ENCODE measurements at places on chromosomes 3 and 15.

DNA sequence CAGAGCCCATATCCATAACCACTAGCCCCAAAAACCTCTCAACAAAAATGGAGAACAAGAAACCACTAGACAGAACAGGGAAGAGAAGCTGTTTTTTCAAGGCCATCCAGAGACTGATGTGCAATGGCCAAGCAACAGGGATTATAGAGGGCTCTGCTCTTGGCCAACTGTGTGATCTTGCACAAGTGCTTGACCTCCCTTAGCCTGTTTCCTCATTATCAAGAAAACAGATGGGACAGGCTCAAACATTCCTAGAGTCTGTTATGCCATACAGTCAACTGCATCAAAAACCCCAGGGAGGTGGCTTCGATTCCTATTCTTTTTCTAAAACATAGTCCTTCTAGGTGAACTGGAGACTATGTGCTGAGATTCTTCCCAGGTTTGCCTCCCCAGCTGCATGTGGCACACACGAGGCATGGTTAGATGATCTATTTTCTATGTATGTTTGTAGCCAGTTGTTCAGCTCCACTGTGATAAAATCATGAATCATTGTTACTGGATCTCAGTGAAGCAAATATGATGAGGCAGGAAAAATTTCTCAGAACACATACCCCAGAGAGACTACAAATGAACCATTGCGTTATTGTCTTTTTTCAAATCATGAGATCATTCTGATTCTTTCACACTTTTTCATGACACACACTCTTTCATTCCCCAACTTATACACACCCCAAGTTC is 132.9 kb upstream of the TGFBR2 start:
- DNase-seq: no peak

GRCh38 chr3:85007195-85008094 is 48.7 kb downstream of the CADM2 start:
- DNase-seq: no peak

DNA sequence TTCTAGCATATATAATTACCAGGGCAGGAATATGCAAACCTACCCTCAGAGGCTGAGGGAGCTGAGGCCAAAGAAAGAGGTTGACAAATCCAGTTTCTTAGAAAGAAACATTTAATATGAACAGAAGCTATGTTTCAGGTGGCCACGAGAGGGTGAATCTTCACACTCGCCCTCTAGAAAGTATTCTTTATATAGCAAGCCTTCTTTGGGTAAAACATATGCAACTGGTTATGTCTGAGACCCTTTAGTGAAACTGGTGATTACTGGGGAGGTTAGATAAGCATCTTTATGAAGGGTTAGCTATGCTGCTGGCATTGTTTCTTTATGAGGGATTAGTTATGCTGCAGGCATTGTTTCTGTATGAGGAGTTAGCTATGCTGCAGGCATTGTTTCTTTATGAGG is 50.7 kb upstream of the GOLGA6L2 start:
- DNase-seq: no peak

DNA sequence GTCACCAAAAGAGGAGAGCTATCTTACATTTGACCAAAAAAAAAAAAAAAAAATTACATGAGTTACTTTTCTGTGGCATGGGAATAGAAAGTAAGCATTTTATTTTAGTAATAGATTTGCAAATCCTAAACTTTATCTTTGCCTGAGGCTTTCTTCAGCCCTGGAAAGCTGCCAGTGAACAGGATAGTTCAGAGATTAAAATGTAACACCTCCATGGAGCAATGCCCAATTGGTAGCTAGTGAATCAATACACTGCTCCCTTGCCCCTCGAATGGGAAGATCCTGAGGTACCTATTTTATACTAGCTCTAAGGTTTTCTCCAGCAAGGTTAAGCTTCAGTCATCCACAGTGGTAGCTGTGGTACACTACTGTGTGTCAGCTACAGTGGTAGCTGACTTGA is 867.1 kb downstream of the NAALADL2 start:
- no peak for DNase-seq

- no peak for DNase-seq
These were observed 89.0 kb downstream of the IQSEC1 start for GRCh38 chr3:12984023-12984823.

DNA sequence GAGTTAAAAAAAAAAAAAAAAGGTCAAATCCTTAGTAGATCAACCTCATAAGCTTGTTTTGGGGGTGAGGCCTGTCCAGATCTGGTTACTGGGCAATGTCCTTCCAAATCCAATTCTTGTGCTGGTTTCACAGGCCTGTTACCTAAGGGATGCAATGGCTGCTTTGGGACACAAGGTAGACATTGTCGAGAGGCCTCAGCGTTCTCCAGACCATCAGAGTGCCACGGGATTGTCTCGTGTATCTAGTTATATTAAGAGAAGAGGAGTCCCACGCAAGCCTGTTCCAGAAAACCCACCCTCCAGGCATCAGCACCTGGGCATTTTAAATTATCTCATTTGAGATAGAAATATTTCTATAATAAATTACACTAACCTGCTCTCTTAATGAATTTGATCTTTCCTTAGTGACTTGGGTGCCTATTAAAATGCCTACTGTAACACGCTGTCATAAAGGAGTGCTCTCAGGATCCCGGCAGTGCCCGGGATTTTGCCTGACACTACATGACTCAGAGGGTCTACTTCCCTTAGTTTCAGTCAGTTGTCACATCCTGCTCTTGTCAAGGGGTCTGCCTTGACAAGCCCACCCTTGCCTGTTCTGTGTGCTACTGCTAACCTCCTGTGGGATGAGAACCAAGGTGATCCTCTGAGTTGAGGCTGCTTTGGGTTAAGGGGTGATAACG is 116.0 kb downstream of the LIPC start:
- no peak for DNase-seq

DNA sequence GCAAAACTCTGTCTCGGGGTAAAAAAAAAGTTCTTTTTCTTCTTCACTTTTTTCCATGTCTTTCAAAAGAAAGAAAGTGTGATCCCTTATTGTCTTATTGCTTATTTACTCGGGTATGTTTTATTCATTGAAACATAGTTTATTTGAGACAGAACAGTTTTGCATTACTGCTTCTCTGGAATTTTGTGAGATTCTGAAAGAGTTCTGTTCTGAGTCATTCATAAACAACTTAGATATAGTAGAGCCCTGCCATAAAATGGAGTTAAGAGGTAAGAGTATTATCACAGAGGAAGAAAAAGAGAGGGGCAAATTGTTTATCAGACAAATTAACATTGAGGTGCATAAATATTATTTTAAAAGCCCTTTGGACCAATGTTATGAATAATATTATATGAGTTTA is 522.2 kb downstream of the ROBO2 start:
- DNase-seq: no peak

- DNase-seq: no peak
These were observed 8.5 kb downstream of the KLHL18 start for GRCh38 chr3:47291158-47291753.

GRCh38 chr3:46393554-46394434 is 13.1 kb downstream of the CCR5AS start:
- no peak for DNase-seq

DNA sequence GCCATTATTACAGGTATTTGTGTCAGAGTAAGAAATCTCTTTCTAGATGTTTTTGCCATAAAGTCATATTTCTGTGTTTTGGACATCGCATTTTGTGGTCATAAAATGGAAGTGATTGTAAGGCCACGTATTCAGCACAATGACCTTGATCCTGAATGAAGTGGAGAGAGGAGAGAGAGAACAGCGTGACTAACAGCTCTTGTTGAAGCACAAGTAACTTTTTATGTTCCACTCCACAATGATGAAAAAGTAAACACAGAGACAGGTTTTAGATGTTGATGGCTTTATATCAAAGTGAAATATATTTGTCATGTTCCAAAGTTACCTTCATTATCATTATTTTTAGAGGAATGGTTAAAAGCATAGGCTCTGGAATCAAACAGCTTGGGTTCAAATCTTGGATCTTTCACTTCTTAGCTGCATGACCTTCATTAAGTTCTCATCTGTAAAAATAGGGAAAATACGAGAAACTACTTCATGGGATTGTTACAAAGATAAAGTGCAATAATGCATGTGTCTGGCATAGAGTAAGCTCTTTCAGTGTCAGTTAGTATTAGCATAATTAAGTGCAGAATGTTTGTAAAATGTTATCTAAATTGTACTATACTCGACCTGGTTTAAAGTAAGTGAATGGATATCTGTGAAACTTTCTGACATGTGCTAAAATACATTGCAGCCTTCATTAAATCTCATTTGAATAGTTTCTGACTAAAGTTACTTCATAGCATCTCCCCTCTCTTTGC is 341.5 kb upstream of the DNAJC19 start:
- DNase-seq: no peak

GRCh38 chr15:75125935-75126334 is 75.7 kb upstream of the C15orf39 start:
- DNase-seq: no peak

All from T1000 (cell line).